Foreskin keratinocyte (primary cell): ENCODE measurements at places on chromosomes 6 and 20. TPM values are rescaled to one million over a fixed set of nuclear protein-coding genes. Genes with fewer than 3 reads are reported as not detected.

MYCT1 gene
- total RNA-seq: not detected in 2 replicates

C6orf163 gene
- 0.78 and 0.92 TPM in 2 replicates for total RNA-seq

EZR gene
- total RNA-seq: 169 and 218 TPM in 2 replicates

TBXT gene
- not detected in 2 replicates for total RNA-seq

VNN1 gene
- 0.54 and 0.67 TPM in 2 replicates for total RNA-seq

SRSF12 gene
- total RNA-seq: 0.32 and 0.51 TPM in 2 replicates

GHRH gene
- not detected in 2 replicates for total RNA-seq

ADGRF1 gene
- 17.1 and 18.2 TPM in 2 replicates for total RNA-seq

TBP gene
- total RNA-seq: 16.2 and 17.4 TPM in 2 replicates

ADA gene
- 16.1 and 17.6 TPM in 2 replicates for total RNA-seq

SMPDL3A gene
- total RNA-seq: 4.7 and 6.9 TPM in 2 replicates

TNFRSF6B gene
- total RNA-seq: 189 and 224 TPM in 2 replicates
